ENCODE measurements at places on chromosomes 3 and 15.

DNA sequence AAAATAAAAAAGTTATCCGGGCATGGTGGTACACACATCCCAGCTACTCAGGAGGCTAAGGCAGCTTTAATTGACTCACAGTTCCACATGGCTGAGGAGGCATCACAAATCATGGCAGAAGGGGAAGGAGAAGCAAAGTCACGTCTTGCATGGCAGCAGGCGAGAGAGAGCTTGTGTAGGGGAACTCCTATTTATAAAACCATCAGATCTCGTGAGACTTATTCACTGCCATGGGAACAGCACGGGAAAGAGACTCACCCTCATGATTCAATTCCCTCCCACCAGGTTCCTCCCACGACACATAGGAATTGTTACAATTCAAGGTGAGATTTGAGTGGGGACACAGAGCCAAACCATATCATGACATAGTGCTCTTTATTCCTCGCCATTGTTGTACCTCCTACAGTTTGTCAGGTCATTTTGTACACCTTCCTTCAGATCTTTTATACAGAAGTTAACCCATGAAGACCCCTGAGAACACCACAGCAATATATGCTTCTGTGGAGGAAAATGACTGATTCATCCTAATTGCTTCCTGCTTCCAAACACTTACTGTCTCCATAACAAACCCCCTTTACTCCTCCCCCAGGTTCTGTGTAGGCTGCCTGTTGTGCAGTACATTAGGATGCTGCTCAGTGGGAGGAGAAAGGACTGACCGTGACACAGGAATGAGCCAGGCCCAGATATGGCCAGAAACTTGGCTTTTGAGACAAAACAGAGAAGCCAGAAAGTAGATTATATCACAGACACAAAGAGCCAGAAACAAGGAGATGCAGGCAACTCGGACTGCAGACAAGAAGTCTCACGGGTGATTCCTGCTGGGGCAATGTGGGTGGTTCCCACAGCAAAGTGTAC lies 67.9 kb upstream of the HEG1 start:
- no peak for DNase-seq

DNA sequence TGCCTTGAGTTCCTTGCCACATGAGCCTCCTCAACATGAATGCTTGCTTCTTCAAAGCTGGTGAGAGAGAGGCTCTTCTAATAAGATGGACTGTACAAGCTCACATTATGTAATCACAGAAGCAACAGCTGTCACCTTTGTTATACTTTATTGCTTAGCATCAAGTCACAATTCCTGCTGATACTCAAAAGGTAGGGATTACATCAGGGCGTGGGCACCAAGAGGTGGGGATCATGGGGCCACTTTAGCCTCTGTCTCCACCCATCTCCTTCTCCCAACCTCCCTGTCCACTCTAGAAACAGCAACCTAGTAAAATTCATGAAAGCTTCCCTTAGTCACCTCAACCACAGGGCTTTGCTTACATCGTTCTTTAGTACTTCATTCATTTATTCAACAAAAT lies 95.9 kb downstream of the FAM43A start:
- no peak for DNase-seq

DNA sequence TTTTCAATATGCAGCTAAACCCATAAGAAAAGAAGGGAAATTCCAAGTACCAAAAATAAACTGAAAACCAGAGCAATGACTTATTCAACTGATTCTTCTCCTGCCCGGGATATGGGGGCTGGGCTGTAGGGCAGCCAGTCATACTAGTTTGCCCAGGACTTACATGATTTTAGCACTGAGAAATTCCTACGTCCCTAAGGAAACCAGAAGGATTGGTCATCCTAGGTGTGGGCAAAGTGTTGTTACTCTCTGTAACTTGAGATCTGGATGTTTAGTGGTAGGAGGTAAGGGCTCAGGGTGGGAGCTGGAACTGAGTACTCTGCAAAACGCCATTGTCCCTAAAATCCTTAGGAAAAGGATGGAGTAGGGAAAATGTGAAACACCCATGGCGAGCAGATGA lies 1.2 kb upstream of the DAZL start:
- peak; percentile 10 for DNase-seq

- no peak for DNase-seq
These were observed 288.3 kb upstream of the ICE2 start for GRCh38 chr15:60767134-60767824.

DNA sequence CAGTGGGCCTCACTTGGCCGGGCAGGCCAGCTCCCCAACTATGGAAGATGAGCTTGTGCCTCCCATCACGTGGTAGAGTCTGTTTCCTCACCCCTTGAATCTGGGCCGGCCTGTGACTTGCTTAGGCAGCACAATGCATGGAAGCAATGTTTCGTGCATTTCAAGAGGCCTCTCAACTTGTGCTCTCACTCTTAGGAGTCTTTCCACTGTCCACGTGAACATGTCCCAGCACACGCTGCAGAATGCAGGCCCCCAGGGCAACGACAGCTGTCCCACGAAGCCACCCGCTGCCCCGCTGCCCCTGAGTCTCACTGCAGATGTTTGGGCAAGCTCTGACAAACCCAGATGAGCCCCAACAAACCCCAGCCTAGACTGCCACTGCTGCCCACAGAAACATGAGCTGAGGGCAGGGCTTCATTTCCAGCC lies 27.2 kb upstream of the SLC41A3 start:
- no peak for DNase-seq

DNA sequence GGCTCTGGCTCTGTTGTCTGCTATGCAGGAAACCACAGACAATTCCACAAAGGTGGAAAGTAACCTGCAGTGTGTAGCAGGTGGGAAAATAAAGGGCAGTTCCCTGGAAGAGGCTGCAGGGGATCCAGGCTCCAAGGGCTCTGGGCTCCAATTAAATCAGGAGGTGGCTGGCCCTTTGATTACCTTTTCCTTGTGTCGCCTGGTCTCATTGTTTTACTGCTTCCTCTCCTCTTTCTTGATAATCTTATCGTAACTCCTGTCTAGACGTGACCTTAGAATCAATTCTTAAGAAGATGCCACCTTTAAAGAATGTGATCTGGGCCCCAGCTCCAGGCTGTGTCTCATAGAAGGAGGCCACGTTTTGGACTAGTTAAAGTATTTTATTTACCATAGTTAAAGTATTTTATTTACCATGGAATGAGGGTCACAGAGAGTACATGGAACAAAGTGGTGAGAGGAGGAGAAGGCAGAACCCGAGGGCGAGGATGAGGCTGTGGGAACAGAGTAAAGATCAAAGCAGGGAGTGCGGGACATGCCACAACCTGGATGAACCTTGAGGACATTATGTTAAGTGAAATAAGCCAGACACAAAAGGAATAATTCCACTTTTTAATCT lies 237.5 kb upstream of the STT3B start:
- no peak for DNase-seq

- DNase-seq, result no peak
These were observed 4.7 kb downstream of the ZIC1 start for GRCh38 chr3:147413686-147414389.

DNA sequence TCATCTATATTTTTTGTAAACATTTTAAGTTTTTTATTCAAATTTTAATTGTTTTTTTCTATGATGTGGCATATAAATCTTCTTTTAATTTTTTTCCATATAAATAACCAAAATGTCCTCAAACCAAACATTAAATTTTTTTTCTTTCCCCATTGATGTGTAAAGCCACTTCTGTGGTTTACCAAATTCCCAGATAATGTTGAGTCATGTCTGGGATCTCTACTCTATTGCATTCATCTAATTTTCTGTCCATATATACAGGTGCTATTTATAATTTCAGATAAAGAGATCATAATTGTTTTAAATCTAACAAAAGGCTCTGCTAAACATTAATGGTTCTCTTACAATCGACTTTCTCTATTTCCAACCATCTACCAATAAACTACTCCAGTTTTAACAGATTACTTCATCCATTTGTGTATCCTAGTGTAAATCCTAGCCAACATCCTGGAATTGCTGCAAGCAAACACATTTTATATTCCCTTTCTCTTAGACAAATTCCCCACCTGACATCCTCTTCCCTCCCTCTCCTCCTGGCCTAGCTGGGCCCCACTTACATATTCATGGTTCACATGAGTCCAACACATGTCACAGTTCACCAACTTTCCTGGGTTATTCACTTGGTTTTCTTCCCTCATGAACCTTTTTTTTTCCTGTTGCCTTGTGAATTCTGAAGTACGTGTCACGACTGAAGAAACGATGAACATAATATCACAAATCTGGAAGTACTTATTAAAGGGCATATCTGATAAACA lies 368.0 kb upstream of the AGTR1 start:
- DNase-seq, result no peak

- no peak for DNase-seq
These were observed 71.2 kb downstream of the RORA start for GRCh38 chr15:61157933-61158332.

- no peak for DNase-seq
These were observed 14.6 kb downstream of the HDAC11 start for GRCh38 chr3:13494463-13495350.

- DNase-seq, result no peak
These were observed 19.2 kb downstream of the MYNN start for GRCh38 chr3:169792359-169792758.

- DNase-seq, result no peak
These were observed 62.4 kb downstream of the ARNT2 start for GRCh38 chr15:80466543-80466942.

DNA sequence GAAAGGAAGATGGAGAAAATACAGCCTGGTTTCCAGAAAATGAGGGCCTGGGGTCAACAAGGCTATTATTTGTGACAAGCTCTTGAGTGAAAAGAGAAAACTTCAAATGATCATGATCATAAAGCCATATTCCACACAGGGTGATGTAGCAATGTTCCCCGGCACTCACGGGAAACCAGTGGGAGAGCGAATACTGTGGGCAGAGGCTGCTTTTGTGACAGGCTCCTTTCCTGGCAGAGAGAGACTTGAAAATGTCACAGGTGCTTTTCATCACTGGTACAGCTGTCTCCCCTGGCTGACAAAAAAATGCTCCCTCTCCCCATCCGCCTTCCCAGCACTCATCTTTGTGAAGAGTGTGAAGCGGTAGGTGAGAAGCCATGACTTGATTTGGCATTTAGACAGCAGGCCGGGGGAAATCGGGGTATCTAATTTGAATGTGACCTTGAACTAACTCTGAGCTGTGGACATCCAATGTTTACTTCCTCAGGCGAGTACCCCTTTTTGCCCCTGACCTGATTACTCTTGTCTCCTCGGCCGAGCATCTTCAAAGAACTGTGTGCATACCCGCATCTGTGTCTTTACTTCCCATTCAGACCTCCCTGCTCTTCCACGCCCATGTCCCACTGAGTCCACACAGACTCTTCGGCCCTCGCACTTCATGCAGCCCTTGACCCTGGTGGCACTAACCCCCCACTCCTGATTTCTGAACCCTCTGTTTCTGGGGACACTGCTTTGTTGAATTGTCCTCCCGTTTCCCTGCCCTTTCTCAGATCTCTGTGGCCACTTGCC lies 23.2 kb downstream of the CA12 start:
- DNase-seq, result no peak

DNA sequence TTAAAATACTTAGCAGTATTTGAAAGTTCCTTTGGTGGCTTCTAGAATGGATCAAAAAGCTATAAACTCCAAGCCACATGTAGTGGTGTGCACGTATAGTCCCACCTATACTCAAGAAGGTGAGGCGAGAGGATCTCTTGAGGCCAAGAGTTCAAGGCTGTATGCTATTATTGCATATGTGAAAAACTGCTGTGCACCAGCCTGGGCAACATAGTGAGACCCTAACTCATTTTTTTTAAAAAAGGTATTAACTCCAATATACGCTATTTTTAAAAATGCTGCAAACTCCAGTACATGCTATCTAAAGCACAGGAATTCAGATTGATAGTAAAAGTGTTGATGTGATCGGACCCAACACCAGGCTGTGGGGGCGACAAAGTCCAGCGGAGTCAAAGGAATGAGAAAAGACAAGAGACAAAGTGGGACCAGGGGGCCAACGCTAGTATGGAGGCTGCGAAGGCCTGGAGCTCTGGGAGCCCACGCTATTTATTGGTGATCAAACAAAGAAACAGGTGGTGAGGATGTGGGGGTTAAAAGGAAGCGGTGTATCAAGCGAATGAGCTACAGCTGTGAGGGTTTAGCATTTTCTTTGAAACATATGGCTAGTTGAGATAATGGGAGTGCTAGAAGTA lies 66.6 kb downstream of the ARIH1 start:
- no peak for DNase-seq

DNA sequence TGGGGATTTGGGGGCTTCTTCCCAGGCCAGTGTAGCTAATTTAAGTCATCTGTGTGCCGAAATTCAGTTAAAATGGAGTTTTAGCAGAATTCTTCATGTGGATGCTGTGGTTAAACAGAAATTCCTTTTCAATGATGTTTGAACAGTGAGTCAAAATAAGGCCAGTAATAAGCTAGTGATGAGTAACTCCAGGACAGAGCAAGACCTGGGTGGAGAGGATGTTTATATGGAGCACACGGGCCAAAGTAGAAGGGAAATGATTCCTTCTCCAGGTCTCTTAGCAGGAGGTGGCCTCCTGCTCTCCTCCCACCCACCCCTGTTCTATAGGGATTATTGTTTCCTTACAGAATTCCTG lies 31.9 kb upstream of the UACA start:
- peak; percentile 94 for DNase-seq

GRCh38 chr3:54510506-54510905 lies 388.2 kb downstream of the CACNA2D3 start:
- DNase-seq, result no peak

DNA sequence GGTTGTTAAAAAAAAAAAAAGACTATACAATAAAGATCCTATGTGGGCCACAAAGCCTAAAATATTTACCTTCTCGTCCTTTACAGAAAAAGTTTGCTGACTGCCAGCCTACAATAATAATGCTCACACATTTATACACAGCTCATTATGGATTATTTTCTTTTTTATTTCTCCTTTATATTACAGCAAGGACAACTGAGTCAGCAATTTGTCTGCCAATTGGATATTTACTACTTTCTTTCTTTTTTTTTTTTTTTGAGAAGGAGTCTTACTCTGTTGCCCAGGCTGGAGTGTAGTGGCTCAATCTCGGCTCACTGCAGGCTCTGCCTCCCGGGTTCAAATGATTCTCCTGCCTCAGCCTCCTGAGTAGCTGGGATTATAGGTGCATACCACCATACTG lies 142.2 kb downstream of the EBLN2 start:
- DNase-seq, result no peak

GRCh38 chr3:99833617-99834205 lies 16.0 kb downstream of the CMSS1 start:
- DNase-seq, result no peak

- no peak for DNase-seq
These were observed 32.5 kb downstream of the ACAD9 start for GRCh38 chr3:128911911-128912310.

- DNase-seq, result no peak
These were observed 55.8 kb downstream of the PRKCI start for GRCh38 chr3:170277833-170278580.

GRCh38 chr3:126341755-126342150 lies 15.5 kb downstream of the KLF15 start:
- DNase-seq, result no peak
